Amygdala (tissue), 56 donors: ENCODE measurements at places on chromosomes 13 and 19.

DNA sequence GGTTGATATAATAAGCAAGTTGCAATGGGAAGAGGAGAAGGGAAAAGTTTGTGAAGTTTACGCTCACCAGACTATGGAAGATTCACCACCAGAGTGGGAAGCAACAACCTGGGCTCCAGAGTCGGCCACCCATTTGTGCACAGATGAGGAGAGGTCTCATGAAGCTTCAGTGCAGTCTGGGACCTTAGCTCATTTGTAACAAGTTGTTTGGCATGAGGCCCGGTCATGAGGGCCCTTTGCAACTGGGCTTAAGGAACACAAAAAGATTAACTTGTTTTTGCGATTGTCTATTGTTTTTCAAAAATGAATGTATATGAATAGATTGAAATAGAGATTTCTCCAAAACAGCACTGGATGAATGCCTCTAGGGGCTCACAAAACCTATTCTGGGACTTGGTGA lies 94.2 kb downstream of the ZNF737 start:
- DNase-seq: no peak

DNA sequence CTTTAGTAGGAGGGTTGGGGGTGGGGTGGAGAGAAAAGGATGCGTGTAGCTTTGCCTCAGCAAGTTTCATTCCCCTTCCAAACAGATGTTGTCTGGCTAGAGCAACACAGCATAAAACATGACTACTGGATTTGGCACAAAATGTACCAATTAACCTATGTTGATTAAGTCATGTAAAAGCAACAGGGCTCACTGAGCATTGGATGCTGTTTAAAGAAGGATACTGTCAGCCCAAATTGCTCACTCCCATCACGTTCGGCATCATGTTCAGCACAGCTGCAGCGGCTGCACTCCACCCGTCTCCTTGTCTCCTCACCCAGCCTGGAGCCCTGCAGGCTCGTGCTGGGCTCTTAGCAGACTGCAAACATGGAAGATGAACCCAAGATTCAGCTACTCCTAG lies 77.5 kb downstream of the DLEU7 start:
- DNase-seq: no peak

DNA sequence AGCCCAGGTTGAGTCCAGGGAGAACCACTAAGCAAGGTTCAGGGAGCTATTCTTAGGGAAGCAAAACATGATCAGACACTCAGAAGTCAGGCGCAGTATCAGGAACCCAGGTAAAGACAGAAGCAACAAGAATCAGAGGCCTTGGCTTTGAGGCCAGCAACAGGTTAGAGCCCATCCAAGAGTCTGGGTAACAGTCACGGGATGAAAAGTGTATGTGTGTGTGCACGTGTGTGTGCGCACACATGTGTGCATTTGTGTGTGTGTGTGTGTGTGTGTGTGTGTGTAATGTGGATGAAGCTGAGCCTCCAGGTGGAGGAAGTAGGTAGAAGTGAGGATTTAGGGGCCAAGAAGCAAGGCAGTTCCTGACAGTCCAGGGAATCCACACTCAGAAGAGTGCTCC lies 63.1 kb downstream of the CCNA1 start:
- DNase-seq: no peak

DNA sequence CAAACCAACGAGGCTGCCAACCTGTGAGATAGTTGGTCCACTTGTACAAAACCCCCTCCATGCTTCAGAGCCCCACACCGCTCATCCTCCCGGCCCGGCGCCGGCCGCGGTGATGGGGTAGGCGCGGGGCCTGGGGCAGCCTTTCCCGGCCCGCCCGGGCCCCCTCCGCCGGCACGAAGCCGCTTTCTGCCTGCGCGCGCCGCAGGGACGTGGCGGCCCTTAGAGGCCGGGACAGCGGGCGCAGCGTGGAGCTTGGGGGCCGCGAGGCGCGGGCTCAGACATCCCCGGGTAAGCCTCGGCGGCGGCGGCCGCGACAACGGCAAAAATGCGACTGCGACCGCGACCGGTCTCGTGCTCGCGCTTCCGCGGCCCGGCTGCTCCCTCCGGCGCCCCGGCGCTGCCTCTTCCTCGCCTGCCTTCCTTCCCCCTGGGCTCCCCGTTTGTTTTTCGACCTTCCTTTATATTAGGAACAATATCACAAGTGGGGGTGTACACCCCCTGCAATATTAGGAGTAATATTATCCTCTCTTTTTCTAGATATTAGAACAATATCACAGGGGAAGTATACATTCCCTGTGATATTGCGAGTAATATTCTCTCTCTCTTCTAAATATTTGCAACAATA lies 53.9 kb upstream of the CEACAM21 start:
- no peak for DNase-seq

DNA sequence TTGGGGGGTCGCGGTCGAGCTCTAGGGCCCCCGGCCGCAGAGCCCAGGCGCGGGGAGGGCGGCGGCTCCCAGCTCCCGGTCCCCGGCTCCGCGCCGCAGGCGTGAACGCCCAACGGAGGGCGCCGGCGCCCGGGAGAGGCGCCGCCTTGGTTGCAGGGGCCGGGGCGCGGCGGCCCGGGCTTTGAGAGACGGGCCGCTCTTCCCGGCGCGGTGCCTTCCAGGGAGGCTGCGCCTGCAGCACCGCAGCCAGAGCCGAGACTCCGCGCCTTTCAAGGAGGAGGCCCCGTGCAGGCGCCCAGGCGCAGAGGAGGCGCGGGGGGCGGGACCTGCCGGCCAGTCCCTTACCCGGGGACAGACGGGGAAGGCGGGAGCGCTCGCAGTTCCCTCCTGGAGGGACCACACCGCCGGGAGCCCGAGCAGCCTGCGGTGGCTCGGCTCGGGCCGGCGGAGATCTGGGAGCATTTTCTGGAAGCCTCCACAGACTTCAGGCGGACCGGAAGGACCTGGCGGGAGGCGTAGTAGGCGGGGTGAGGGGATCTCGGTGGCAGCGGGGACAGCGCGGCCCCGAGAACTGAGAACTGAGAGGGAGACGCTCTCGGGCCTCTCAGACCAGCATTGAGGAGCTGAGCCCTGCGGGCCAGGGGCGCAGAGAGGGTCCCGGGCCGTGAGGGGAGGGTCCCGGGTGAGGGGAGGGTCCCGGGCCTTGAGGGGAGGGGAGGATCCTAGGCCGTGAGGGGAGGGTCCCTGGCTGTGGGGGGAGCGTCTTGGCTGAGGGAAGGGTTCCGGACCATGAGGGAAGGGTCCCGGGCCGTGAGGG lies 25.5 kb upstream of the MCF2L start:
- DNase-seq: no peak

DNA sequence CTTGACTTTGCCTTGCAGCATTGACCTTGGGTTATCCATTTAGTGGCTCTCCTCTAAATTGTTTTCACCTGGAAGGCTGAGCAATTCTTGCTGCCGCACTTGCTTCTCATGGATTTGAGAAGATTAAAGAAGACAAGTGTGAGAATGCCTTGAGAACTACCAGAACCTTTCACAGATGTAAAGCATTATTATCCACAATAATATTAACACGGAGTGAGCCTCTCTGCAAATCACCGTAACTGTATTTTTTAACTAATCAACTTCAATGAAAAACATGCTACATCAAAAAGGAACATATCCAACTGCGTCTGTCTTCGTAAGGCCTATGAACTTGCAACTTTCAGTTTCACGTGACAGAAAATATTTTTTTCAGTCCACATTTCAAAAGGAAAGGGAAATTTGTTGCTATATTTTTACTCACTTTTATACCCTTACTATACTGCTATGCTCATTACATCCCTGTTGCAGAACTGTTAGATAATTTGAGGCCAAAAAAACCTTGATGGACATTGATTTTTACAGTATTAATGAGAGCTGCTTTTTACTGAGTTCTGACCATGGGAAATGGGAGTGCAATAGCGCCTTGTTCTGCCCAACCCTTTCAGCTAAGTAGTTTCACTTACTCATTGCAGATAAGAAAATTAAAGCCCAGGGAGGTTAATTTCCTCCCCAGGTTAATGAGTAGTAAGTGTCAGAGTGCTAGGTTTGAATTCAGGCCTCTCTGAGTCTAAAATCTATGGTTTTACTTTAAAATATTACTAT lies 93.8 kb upstream of the RAP2A start:
- DNase-seq: no peak

DNA sequence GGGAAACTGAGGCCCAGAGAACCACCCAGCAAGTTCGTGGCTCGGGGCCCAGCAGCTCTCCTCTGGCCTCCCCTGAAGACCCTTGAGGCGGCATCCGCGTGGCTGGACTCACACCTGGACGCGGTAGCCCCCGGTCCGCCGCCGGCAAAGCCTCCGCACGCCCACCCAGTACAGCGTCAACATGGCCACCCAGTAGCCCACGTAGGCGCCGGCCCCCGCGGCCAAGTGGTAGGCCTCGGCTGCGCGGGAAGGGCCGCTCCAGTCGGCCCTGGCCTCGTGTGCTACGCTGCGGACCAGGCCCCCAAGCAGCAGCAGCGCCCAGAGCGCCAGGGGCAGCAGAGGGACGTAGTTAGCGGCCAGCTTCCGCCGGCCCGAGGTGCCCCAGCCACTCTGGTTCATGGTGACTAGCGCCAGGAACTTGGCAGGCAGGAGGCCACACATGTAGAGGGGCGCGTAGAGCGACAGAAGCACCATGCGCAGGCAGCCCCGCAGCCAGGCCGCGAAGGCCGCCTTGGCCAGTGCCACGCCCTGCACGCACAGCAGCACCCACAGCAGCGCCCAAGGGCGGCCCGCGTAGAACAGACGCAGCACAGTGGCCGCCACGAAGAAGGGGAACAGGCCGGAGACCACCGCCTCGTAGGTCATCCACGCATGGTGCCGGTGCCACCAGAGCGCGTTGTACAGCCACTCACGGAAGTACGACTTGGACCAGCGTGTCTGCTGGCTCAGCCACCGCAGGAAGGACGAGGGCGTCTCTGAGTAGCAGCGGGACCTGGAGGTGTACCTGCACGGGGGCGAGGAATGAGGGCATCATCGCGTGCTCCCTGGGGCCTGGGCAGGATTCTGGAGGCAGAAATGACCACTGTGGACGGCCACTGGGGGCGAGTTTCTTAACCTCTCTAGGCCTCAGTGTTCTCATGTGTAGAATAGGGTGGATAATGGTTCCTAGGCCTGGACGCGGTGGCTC lies 10.2 kb downstream of the HAS1 start:
- no peak for DNase-seq

GRCh38 chr19:18131841-18132596 lies 20.9 kb upstream of the PIK3R2 start:
- DNase-seq: no peak

GRCh38 chr13:38819053-38819452 lies 132.2 kb downstream of the FREM2 start:
- DNase-seq: peak; percentile 9

DNA sequence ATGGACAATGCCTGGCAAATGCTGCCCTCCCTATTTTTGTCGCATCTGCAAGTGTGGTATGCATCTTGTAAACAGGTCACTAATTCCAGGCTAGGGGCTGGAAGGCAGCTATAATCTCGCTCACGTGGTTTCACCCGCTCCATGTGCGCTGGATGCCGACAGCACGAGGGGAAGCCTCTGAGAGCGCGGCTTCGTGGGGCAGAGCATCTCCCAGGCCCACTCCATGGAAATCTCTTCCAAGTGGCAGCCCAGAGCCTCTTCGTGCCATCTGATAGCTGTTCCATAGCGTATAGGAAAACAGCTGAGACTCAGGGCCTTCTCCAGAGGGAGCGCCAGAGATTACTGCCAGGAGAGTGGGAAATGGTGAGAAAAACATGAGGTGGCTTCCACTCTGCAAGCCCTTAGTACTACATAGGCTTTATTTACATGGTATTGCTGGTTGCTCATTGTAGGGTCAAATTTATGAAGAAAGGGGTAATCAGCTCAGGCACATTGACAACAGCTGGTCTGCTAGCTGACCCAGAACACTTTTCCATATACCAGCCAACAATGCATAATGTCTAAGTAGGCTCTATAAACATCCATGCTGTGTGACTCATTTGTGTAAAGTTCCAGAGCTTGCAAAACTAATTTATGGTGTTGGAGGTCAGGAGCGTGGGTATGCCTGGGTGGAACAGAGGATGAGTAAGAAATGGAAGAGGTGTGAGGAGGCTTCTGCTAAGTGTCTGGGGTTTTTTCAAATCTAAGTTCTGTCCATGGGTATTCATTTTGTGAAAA lies 165.2 kb downstream of the SHISA2 start:
- no peak for DNase-seq
